Stimulated activated CD8-positive, alpha-beta memory T cell treated with anti-CD3 and anti-CD28 coated beads, Interleukin-15, amount 100 ng/mL, for 24 hours (primary cell): ENCODE measurements at places on chromosomes 7 and 10.

- no peak for DNase-seq
Observed at GRCh38 chr7:126689037-126689436, 563.7 kb downstream of the GRM8 start.

- no peak for DNase-seq
Observed at GRCh38 chr7:121452389-121452788, 56.3 kb upstream of the FAM3C start.

- no peak for DNase-seq
Observed at GRCh38 chr7:151484971-151485707, 34.6 kb downstream of the RHEB start.

- no peak for DNase-seq
Observed at GRCh38 chr7:77185866-77186265, 13.8 kb downstream of the FGL2 start.

- no peak for DNase-seq
Observed at GRCh38 chr7:8070451-8071180, 102.0 kb downstream of the GLCCI1 start.

DNA sequence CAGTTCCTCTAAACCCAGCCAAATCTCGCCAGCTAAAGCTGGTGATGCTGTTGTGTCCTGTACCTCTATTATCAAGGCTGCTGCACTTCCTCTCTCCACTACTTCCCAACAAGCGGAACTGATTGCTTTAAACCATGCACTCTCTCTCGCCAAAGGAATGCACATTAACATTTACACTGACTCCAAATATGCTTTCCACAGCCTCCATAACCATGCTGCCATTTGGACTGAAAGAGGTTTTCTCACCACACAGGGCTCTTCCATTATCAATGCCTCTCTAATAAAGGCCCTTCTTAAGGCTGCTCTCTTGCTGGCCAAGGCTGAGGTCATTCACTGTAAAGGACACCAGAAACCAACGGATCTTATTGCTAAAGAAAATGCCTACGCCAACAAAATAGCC, 11.4 kb upstream of the LRRC61 start:
- DNase-seq, result no peak

GRCh38 chr7:5274441-5274840, 8.3 kb upstream of the SLC29A4 start:
- no peak for DNase-seq

DNA sequence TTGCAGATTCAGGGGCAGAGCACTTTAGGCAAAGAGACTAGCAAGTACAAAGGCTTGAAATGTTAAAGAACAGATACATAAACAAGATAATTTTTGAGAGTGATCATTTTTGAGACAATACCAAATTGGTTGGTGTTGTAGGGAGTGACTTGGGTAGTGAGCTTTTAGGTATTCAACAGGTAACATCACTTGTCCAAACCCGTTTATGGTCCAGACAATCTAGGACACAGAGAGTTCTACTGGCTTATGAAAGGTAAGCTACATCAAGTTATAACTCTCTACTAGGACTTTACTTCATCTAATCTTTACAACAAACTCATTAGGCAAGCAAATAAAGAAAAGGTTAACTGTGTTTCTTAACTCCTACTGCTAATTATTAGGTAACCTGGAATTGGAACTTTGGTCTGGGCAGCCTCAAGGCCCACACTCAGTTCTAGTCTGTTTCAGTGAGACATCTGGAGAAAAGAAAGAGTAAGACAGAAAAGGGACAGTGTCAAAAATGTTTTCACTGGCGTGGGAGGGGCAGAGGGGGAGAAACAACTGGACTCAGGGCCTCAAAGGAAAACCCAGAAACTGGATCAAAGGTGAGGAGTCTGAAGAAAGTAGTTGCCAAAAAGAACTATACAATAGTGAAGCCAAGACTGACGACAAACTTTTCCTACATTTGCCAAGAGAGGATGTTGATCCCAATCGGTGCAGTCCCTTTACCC, 39.2 kb downstream of the GNAT3 start:
- DNase-seq, result no peak

DNA sequence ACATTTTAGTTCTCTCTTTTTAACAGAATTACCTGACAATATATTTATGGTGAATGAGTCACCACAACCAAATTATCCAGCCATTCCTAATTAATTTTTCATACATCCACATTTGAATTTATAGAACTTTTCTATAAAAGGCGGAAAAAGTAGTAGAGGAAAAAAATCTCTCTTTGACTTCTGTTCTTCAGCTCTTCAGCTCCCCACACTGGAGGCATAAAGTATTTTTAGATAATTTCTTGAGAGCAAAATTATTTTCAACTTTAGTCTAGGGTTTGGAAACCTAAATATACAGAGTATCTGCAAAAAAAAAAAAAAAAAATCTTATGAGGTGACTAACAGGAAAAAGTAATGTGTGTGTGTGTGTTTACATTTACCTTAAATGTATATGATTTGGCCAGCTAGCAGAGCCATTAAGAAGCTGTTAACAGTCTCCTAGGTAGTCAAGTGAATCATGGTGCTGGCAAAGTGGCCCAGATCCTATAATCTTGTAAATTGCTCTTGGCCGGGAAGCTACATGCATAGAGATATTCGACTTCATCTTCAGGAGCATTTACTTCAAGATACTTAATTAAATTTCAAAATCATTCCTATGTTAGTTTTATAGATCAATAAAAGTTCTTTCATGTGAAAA, 383.1 kb upstream of the STEAP1 start:
- DNase-seq, result no peak

DNA sequence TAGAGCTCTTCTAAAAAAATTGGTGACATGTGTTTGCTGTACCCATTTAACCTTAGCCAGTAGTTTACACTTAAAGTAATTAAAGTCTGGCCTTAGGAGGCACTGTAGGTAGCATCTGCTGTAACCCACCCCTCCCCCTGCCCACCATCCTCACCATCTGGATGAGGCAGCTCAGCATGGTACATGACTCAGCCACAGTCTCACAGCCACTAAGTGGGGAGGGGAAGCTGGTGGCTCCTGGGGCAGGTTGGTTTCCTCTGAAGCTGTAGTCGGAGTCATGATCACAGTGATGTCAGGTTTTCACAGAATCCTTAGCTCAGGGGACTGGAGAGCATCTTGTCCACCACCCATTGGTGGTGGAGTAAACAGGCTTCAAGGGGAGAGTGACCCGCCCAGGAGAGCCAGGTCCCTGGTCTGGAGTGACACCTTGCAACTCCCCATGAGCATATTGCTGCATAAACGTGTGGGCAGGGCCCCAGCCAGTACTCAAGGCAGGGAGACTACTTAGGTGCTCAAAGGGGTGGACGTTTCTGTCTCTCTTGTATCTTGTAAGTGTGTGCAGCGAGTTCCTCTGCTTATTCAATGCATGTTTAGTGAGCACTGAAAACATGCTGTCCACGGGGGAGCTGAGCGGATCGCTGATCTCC, 125.9 kb downstream of the GRK5 start:
- DNase-seq, result no peak

- no peak for DNase-seq
Observed at GRCh38 chr7:133871757-133872156, 255.4 kb upstream of the LRGUK start.

- DNase-seq, result no peak
Observed at GRCh38 chr10:99374526-99374925, 45.4 kb downstream of the CNNM1 start.

DNA sequence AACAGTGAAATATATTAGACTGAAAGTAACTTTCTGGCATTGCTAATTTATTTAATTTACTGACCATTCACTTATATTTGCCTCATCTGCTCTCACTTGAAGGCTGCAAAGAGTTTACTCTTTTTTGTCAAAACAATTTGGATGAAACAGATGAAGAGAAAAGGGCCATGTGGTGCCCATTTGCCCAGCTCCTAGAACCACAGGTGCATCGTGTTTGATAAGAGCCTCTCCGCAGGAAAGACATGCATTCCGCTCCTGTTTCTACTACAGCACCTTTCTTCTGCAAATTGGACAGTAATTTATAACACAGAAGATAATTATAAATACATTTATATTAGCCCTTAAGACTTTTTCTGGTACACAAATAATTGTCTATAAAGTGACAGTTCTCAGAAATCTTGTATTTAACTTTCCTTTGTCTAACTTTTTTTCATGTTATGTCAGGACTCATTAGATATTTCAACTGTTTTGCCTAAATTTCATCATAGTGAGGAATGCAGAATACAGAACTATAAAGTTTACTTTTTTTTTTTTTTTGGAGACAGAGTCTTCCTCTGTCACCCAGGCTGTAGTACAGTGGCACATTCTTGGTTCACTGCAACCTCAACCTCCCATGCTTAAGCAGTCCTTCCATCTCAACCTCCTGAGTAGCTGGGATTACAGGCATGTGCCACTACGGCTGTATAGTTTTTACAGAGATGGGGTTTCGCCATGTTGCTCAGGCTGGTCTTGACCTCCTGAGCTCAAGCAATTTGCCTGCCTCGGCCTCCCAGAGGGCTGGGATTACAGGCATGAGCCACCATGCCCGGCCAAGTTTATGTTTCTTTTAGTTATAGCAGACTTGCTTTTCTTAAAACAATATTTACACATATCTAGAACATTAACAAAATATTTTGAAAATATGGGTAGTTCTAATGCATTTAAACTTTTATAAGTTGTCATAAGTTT, 869 bp downstream of the LAMB4 start:
- DNase-seq, result no peak

GRCh38 chr10:18611168-18611567, 40.2 kb downstream of the NSUN6 start:
- no peak for DNase-seq

DNA sequence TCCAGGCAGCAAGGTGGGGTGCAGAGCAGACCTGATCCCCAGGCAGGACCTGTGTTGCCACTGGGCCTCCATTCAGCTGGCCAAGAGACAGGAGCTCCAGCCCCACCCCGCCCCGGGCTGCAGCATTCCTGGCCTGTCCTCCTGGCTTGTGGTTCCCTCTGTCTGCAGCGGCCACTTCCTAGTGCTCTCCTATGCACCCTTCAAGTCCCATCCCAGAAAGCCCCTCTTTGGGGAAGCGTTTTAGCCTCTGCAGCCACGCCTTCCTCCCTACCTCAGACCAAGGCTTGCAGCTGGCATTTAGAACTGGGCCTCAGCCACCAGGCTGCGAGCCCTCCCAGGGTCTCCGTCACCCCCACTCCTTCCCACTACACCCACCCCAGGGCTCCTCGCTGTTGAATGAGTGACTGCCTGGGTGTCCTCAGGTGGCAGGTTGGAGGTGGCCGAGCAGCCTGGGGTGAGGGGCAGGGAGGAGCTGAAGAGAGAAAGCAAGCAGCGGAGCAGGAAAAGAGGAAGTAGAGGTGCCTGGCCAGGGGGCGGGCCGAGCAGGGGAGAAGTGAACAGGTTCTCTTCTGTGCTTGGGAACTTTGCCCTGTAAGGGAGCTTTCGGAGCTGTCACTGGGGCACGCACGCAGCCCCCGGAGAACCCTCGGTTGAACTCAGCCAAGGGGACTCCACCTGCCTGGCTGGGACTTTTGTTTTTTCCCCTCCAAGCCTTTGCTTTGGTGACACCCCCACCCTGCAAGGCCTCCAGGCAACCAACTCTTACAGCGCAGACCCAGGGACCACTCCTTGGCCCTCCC, 109.1 kb upstream of the TNRC18 start:
- no peak for DNase-seq

GRCh38 chr10:12264204-12264940, 68.4 kb downstream of the CDC123 start:
- peak; percentile 37 for DNase-seq

DNA sequence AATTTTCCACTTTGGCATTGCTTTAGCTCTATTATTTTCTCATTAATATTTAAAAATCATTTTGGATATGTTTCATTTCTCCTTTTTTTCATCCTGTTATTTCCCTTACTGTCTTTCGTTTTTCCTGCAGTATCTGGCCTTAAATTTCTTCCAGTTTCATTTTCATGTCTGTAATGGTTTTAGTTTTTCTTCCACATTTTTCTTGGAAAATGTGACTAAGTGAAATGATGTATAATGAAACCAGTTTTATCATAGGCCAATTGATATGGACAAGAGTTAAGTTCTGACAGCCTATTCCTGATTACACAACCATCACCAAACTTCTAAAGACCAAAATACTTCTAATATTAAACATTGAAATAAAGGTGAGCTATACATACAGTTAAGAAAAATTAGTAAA, 158.5 kb downstream of the LHFPL3 start:
- DNase-seq, result no peak

- DNase-seq, result no peak
Observed at GRCh38 chr10:71550628-71551027, 153.9 kb downstream of the CDH23 start.
